H1 (cell line): ENCODE measurements at places on chromosomes 7 and 10.

DNA sequence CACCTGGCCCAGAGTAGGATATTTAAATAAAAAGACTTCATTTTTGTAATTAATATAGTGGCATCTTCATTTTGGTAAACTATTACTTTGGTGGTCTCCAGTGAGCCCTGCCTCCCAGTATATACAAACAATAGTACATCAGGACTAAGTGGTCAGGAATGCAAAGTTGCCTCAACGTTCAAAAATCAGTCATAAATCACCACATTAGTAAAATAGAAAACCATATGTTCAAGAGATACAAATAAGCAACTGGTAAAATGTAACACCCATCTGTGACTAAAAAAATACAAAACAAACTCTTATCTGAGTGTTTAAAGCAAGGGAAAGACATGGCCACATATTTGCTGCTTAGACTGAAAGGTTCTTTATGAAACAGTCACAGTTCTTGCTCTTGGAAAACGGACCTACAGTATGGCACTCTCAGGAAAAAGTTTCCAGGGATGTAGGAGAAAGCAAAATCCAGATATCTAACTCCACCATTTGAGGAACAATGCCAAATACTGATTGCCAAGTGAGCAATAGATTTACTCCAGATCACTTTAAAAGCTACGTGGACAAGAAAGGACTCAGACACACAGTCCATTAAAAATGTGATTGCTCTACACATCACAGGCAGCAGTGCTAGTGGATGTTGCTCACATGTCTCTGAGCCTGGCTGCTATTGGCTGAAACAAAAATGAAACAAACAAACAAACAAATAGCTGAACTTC is 15.1 kb upstream of the RHOBTB1 start:
- no peaks in the 10 kb centered on the region for H3K27me3 ChIP-seq
- H3K4me3 ChIP-seq: no peak overlapping the region
- H3K4me1 ChIP-seq: no peaks in the 10 kb centered on the region

DNA sequence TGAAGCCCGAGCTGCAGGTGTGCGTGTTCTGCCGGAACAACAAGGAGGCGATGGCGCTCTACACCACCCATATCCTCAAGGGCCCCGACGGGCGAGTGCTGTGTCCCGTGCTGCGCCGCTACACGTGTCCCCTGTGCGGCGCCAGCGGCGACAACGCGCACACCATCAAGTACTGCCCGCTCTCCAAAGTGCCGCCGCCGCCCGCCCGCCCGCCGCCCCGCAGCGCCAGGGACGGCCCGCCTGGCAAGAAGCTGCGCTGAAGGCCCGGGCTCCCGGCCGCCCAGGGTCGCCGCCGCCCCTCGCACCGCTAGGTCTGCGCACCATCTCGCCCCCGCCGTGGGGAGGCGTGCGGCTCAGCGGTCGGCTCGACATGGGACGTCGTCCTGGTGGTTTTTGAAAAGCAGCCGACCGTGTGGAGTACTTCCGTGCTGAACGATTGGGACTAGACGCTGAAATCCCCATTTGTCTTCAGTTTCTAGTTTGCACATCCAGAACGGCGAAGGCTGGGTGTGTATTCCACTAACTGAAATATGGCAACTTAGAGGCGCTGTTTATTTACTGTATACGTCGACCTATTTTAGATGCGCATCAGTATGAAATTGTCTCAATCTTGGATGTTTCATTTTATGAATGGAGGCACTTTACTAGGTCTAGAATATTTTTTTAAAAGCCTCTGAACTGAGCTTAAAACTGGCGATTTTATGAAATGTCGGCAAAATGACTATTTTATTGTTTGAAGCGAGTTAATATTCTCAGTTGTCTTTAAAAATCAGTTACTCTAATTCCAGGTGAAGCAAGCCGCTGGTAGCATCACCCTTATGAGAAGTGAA is 1.1 kb downstream of the NANOS1 start:
- no peak for DNase-seq
- peaks cover 22% of the 10 kb centered on the region for H3K36me3 ChIP-seq
- H3K27me3 ChIP-seq: no peaks in the 10 kb centered on the region
- H3K4me3 ChIP-seq: peak overlapping the region; percentile 49

GRCh38 chr7:1693991-1694524 is 24.0 kb downstream of the ELFN1 start:
- H3K36me3 ChIP-seq: no peaks in the 10 kb centered on the region
- H3K27ac ChIP-seq: no peak overlapping the region
- H3K4me3 ChIP-seq: no peak overlapping the region
- peaks cover 14% of the 10 kb centered on the region for H3K4me1 ChIP-seq
- DNase-seq: peak; percentile 88
- H3K27me3 ChIP-seq: no peaks in the 10 kb centered on the region

DNA sequence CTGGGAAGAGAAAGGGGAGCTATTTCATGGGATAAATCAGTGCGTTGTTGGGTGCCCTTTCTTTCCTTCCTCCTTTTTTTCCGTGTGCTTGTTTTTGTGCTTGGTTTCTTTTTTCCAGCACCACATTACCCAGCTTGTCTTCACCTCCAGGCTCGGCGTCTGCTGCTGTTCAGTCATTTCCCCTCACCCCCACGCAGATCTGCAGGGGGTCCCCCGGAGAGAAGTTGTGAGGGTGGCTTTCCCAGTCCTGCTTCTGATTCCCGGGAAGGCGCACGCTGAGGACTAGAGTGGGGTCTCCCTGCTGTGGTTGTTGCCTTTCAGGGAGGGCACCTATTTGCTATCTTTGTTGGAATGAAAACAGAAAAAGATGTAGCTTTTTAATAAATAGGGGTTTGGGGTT is 1.6 kb downstream of the CAMK1D start:
- H3K36me3 ChIP-seq: no peaks in the 10 kb centered on the region
- DNase-seq: no peak
- peaks cover 22% of the 10 kb centered on the region for H3K27me3 ChIP-seq
- H3K4me3 ChIP-seq: peak overlapping the region; percentile 56; the same call in 1 of the 2 replicates

DNA sequence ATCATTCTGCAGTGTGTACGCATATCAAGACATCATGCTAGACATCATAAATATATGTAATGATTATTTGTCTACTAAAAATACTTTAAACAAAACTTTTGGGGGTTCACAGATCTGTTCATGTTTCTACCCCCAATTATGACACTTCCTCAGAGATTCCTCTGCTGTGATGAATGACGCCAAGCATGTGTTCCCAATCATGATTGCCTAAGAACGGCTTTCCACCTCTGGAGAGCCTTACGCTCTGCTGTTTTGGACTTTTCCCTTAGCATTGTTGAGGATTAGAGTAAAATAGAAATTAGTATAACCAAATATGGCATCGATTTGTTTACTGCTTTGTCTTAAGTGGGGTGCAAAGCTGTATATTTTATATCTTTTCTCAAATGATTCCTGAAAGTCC is 236.3 kb upstream of the IGFBP3 start:
- no peaks in the 10 kb centered on the region for H3K36me3 ChIP-seq
- no peak overlapping the region for H3K27ac ChIP-seq
- DNase-seq: no peak
- no peak overlapping the region for H3K4me3 ChIP-seq
- no peaks in the 10 kb centered on the region for H3K27me3 ChIP-seq
- H3K4me1 ChIP-seq: no peaks in the 10 kb centered on the region
